HCT116 (cell line): ENCODE measurements at places on chromosomes 16 and 17.

- no peak for DNase-seq
Measured at GRCh38 chr16:1026784-1027500, 45.4 kb downstream of the SOX8 start.

GRCh38 chr16:16004314-16004749, 54.9 kb downstream of the ABCC1 start:
- no peak for DNase-seq

DNA sequence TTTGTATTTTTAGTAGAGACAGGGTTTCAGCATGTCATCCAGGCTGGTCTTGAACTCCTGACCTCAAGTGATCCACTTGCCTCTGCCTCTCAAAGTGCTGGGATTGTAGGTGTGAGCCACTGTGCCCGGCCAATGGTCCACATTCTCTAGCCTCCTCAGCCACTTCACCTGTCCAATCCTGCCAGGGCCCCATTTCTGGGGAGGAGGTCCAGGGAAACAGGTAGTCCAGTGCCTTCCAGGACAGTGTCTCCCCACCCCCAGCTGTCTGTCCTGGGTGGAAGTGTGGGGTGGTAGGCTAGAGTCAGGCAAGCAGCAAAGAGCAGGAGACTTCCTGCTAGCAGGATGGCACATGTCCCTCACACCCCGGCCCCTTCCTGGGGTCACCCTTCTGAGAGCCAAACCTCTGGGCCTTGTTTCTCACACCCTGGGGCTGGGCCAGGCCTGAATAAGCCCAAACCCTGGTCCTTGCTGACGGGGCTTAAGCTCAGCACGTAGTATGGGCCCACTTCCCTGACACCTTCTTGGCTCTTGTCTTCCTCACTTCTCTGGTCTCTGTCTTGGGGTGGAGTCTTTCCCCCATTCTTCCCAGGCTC, 5.0 kb downstream of the FHOD1 start:
- no peak for DNase-seq

GRCh38 chr17:39277110-39277509, 51.4 kb upstream of the STAC2 start:
- no peak for DNase-seq

- DNase-seq = no peak
Measured at GRCh38 chr17:72529386-72529785, 408.6 kb downstream of the SOX9 start.

DNA sequence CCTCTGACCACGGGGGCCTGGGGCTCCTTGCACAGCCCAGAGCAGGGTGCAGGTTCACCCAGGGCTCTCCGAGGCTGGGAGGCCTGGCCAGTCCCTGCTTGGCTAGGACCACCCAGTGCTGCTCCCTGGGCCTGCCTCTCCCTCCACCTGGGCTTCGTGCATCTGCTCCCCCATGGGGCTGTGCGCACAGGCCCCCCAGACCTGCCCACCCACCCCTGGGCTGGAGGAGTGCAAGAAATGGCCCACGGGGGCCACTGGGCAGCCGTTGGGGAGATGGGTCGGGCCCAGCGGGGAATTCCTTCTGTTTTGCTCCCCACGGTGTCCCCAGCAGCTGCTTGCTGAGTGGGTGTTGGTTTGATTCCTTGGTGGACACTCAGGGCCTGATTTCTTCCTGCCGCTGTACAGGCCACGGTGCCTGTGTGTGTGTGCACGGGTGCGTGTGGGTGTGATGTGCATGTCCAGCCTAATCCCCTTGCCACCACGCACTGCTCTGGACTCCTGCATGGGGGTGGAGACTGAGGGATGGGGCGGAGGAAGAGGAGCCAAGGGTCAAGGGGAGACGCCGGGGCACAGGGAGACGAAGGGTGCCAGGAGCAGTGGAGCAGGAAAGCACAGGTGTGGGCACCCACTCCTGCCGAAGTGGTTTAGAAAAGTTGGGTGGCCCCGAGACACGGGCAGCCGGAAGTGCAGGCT, 8.5 kb downstream of the PRSS27 start:
- no peak for DNase-seq

GRCh38 chr17:80882926-80883685, 108.5 kb upstream of the CHMP6 start:
- no peak for DNase-seq

GRCh38 chr17:39193346-39193745, 4.1 kb downstream of the CACNB1 start:
- no peak for DNase-seq

DNA sequence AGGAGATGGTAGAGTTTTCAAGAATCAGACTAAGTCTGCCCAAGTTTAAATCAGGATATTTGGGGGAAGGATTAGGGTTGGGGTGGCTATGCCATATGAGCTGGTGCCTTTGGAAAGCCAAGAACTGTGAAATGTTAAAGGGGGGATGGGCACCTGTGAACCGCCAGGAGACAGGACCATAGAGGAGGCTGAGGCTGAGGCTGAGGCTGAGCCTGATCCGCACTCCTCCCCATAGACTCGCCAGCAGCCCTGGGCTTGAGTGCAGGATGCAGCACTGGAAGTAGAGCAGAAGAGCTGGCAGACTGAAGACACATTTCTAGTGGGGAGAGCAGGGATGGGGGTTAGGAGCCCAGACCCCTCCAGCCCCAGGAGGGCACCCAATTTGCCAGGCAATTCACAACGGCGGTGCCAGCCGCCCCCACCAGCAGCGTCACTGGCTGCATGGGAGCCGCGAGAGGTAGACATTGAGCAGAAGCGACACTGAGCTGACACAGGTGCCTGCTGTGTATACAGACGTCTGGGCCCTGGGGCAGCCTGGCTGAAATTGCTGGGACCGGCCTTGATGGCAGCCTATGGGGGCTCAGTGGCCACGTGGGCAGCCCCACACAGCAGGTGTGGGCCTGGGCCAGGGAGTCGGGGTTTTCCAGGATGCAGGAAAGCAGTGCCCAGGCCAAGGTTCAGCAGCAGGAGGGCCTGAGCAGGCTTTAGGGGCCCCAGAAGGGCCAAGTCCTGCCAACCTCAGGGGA, 9.2 kb downstream of the PIMREG start:
- DNase-seq = no peak

DNA sequence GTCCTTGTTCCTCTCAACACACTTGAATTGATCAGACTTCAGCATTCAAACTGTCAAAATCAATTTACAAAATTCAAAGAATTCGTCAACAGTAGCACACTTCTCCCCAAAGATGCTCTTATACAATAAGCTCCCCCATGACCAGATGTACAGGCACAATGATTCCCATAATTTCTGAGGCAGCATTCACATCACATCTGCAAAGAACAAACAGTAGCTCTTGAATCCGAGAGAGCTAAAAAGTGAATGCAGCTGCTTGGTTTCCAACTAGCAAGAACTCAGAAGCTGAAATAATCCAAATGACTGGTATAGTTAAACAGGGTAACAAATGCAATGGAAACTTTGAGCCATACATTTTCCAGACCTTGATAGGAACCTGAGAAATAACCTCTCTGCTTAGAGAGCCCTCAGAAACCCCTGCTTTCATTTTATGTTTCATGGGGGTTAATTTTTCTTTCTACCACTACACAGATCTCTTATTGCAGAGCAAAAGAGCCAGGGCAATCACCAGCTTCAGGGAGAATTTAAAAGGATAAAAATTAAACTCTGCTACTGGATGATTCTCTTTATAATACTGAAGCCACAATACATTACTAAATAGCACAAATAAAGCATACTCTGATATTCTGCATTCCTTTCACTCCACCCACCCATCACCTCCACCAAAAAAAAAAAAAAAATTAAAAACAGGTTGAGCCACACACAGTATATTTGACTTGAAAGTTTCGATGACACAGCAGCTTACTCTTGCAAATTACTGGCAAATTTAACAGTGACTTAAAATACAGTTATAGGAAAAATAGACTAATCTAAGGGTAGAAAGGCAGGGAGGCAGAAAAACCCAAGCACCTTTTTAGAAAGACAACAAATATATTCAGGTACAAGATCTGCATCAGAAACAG, 23.1 kb upstream of the TMEM97 start:
- no peak for DNase-seq

- DNase-seq = no peak
Measured at GRCh38 chr17:29643817-29644160, 21.1 kb upstream of the CORO6 start.

DNA sequence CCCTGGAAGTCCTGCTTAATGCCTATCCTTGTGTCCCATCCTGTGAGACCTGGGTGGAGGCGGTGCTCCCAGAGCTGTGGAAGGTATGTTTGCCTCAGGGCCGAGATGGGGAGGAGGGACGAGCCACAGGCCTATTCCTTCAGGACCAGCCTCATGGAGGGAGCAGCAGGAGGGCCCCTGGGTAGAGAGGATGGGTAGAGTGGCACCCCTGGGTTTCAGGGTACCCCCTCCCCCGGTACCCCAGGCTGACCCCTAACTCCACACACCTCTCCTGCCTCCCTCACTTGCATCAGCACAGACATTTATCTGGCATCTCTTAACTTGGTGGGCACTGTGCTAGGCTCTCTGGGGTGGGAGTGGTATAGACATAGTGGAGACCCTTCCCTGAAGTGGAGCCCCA, 7.1 kb downstream of the ASB16 start:
- DNase-seq = no peak

- no peak for DNase-seq
Measured at GRCh38 chr16:1343428-1344242, 8.0 kb downstream of the TSR3 start.
